HAP-1 (cell line): ENCODE measurements at places on chromosomes 11 and 22.
A peak's percentile ranks its signal among the peaks of the same experiment; 100 is the strongest.

DNA sequence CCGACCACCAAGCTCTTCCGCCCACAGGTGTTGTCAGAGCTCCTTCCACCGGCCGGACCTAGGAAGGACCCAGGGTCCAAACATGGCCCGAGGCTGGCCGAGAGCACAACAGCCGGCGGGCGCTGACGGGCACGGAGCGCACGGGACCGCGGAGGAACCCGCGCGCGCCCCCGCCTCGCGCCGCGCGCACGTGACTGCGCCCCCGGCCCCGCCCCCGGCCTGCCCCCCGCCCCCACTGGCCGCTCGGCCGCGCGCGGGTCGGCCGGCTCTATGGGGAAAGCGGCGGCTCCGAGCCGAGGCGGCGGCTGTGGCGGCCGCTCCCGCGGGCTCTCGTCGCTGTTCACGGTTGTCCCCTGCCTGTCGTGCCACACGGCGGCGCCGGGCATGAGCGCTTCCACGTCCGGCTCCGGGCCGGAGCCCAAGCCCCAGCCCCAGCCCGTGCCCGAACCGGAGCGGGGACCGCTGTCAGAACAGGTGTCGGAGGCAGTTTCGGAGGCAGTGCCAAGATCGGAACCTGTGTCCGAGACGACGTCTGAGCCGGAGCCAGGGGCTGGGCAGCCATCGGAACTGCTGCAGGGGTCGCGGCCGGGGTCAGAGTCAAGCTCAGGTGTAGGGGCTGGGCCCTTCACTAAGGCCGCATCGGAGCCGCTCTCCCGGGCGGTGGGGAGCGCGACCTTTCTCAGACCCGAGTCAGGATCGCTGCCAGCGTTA, at the start of gene OSBP2:
TSS of gene OSBP2 (plus strand) at position 235 of the 711 bp plus-strand sequence. CDS start at position 271, 36 bp downstream.
- DNase-seq: peak; percentile 23

GRCh38 chr11:69819541-69820070, 390 bp upstream of the FGF3 start:
- DNase-seq: no peak

DNA sequence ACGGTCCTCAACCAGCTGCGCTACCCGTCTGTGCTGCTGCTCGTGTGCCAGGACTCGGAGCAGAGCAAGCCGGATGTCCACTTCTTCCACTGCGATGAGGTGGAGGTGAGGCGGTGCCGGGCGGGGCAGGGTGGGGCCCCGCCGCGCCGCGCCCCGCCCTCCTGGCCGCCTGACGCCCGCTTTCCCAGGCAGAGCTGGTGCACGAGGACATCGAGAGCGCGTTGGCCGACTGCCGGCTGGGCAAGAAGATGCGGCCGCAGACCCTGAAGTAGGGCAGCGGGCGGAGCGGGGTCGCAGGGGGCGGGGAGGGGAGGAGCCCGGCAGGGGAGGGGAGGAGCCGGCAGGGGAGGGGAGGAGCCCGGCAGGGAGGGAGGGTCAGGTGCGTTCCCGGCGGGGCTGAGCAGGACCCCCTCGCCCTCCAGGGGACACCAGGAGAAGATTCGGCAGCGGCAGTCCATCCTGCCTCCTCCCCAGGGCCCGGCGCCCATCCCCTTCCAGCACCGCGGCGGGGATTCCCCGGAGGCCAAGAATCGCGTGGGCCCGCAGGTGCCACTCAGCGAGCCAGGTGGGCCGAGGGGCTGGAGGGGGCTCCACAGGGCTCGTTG, 14.7 kb downstream of the EPS8L2 start:
- DNase-seq: peak; percentile 61

GRCh38 chr11:121740902-121741301, 288.1 kb upstream of the SORL1-AS1 start:
- no peak for DNase-seq

DNA sequence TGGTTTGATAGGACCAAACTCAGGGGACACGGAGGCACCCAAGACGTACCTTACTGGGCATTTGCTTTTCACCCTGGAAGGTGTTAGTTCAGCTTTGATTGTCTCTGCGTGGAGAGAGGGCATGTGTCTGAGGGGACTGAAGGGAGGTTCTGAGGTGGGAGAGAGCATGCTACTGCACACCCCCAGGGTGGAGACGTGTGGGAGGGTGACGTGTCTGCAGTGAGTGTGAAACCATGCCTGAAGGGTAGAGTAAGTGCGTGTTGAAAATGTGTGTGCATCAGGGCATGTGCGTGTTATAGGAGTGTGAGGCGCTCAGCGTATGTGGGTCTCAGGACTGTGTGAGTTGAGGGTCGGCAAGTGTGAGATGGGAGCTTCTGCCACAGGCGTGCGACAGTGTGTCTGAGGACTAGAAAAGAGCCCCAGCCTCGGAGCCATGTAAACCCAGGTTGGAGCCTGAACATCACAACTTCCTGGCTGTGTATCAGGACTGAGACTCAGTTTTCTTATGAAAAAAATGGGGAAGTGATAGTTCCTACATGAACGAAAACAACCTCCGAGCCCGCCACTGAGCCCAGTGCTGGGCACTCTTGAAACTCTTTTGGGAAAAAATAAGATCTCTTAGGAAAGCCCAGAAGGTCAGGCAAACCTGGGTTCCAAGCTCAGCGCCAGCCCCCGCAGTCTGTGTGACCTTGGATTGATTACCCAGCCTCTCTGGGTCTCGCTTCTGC, 11.8 kb upstream of the KCNJ11 start:
- no peak for DNase-seq

GRCh38 chr22:27918341-27919221, 475 bp downstream of the PITPNB start:
- DNase-seq: peak; percentile 74

- DNase-seq: no peak
These were observed 8.2 kb downstream of the PACSIN2 start for GRCh38 chr22:43006753-43007152.

GRCh38 chr11:23947883-23948282, 549.0 kb upstream of the LUZP2 start:
- DNase-seq: no peak

GRCh38 chr11:128690665-128691101, 3.2 kb upstream of the FLI1 start:
- DNase-seq: no peak

DNA sequence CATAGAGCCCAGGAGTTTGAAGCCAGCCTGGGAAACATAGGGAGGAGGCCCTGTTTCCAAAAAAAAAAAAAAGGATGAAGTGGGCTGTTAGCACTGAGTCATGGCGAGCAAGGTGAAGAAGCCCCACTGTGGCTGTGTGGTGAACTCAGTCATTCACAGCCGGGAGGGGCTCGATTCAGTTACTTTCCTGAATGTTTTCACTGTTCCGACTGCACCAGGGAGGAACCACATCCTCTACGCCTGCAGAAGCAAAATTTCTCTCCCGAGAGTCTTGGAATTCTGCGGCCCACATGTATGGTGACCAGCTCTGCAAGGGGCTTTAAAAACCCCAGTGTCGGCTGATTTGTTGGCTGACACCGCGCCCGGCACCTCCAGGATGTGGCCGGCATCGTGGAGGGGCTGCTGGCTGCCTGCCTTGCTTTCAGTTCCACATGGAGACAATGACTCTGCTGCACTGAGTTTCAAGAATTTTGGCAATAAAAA, 27.8 kb upstream of the GRAMD4 start:
- DNase-seq: no peak

DNA sequence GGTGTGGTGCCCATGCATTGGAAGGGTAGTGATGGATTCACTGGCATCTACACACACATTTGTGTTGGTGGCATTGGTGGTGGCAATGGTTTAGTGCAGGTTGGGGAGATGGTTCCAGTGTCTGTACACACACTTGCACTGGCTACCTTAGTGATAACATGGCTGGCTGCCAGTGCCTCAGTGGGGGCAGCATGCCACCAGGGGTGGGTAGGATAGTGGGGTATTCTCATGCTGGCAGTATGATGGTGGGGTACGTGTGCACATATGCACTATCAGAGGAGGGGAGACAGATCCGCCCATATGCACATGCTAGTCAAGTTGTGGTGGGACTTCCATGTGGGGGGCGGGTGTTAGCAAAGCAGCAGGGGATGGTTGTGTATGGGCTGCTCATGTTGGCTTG, 7.1 kb upstream of the OR8K3 start:
- no peak for DNase-seq

DNA sequence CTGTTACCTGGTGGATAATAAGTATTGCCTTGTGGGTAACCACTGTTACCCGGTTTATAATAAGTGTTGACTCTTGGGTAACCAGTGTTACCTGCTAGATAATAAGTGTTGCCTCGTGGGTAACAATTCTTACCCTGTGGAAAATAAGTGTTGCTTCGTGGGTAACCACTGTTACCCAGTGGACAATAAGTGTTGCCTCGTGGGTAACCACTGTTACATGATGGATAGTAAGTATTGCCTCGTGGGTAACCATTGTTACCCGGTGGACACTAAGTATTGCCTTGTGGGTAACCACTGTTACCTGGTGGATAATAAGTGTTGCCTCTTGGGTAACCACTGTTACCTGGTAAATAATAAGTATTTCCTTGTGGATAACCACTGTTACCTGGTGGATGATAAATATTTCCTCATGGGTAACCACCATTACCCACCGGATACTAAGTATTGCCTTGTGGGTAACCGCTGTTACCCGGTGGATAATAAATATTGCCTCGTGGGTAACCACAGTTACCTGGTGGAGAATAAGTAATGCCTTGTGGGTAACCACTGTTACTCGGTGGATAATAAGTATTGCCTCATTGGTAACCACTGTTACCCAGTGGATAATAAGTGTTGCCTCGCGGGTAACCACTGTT, 8.7 kb upstream of the NXPE4 start:
- no peak for DNase-seq

DNA sequence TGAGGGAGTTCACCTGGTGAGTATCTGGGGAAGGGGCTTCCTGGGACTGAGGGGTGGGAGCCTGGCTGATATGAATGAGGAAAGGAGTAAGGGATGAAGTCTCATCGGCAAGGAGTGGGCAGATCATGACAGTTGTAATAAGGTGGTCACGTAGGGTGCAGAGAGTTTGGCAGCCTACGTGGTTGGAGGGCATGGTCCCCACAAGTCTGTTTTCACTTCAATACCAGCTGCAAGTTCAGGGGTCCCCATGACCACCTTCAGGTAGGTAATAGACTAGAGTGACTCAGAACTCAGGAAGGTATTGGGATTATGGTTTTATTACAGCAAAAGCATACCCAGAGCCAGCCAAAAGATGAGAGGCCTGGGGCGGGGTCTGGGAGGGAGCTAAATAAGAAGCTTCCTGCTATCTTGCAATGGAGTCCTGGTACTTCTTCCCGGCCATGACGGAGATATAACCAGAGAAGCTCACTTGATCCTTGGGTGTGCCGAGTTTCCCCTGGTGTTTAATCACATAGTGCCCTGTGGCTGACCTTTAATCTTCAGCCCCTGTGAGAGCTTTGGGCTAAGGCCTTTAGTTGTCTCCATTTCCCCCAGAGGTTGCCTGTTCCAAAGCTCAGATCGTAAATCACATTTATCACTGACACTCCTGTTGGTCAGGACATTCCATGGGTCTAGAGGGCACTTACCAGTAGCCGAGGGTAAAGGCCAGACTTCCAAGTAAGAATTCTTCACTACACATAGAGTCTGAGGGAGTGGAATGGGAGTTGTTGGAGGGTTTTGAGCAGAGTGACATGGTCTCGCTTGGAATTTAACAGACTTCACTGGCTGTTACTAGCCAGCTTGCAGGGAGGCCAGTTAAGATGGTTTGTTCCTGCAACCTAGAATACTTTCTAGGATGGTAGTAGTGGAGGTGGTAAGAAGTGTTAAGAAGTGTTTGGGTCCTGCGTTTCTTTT, 9.1 kb downstream of the SLC3A2 start:
- peak; percentile 19 for DNase-seq

GRCh38 chr11:132347156-132348090, 977.0 kb downstream of the NTM start:
- no peak for DNase-seq

DNA sequence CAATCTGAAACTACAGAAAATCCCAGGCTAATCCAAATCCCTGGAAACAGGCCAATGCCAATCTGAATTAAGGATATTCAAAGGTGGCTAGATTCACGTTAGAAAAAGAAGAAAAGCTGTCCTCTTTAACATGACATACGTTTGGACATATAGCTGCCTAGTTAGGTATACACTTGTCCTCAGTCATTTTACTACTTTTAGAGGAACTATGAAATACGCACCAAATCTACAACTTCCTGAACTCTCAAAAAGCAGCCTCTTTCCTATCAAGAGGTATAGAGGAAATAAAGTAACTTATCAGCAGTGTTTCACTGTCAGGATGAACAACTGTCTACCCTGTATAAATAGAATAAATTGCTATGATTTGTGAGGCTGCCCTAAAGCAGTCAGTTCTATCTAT, 24.0 kb downstream of the KMT5B start:
- DNase-seq: no peak

DNA sequence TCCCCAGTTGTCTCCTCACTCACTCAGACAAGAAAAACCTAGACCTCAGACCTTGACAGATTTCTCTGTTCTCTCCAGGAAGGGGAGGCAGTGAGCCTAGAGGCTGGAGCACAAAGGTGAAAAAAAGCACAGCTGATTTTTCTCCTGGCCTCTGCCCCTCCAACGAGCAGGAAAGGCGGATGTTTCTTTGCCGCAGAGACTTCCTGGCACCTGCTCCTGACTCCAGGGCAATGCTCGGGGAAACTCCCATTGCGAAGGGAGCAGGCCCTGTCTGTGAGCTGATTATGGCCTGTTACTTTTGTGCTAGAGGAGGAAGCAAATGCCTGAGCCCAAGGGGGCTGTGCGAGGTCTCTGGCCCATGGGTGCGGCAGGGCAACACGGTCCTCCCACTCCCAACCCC, 25.4 kb downstream of the MS4A10 start:
- DNase-seq: no peak

DNA sequence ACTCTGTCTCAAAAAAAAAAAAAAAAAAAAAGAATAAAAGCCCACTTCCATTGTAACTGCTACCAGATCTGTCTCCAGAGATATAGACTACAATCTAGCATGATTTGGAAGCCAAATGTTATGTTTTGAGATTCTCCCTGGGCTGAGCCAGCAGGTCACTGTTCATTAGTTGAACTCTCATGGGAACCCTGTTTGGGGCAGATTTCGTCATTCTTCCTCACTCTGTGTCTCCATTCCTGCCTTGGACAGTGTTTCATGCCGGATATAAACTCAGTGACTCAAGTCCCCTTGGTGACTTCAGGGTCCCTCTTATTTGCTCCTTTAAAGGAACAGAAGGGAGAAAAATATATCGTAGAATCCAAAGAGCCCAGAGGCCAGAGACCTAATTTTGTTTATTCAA, 378.1 kb downstream of the LARGE1 start:
- no peak for DNase-seq
